Left lobe of liver (tissue), 2 donors: ENCODE measurements at places on chromosomes 1 and 21. TPM values are rescaled to one million over a fixed set of nuclear protein-coding genes. Genes with fewer than 3 reads are reported as not detected.
A peak's percentile ranks its signal among the peaks of the same experiment; 100 is the strongest.

GRCh38 chr1:1545946-1546737 lies 5.7 kb upstream of the TMEM240 start:
- DNase-seq: no peak

DNA sequence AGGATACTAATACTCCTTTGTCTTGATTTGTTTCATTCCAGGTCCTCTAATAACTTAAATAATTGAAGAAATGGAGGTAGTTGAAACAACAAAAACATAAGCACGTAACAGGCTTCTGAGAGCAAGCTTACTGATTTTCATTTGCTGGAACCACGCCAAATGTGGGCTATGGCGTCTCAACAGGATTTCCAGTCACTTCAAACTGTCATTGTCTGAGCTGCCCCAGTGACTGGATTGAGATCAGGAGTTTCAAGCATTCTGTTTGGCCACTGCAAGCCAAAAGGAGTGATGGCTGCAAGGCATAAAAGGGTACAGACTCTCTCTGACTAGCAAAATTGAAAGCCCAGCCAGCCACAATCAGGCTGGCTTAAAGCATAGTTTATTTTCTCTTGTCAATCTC lies 289.9 kb downstream of the DPYD start:
- no peak for DNase-seq

GRCh38 chr1:15246960-15247614 lies at the start of gene FHAD1:
Gene FHAD1, plus strand, starts transcription at chr1:15247223. Its CDS starts 4,562 bp downstream, at chr1:15251785.
- no peak for DNase-seq

DNA sequence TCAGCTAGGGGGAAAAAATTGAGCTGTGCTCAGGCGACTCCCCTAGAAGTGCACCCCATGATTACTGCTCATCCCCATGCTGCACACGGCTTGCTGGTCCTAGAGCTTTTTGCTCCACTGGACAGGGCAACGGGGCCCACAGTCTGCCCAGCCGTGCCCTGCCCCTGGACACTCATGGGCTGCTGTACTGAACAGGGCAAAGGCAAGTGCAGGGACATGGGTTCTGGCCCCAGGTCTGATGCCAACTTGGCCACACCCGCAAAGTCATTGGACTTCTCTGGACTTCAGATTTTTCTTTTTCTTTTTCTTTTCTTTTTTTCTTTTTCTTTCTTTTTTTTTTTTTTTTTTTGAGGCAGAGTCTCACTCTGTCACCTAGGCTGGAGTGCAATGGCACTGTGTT lies 42.9 kb upstream of the TARBP1 start:
- DNase-seq: no peak

GRCh38 chr21:18759267-18759666 lies 355.7 kb upstream of the TMPRSS15 start:
- DNase-seq: no peak

KCNA3 gene
- total RNA-seq: 0.43 TPM

DNA sequence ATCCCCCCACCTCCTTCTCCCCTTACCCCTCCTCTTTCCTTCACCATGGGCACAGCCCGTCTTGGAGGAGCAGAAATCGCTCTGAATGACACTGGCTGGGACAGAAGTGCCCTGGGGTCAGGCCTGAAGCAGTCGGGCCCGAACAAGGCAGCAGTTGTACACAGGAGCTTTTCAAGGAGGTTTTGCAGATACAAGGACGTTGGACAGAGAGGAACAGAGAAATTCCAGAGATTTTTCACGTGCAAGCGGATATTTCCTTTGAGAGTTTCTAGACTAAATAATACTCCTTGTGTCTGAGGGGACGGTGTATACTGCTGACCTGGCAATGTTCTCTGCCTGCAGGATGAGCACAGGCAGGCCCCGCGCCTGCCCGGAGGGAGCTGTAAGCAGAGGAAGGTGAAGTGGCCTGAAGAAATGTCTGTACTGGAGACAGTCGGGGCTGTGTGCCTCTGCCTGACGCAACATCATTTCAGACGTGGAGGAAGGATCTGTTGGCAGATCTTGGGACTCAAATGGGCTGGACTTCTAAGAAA lies 95.3 kb upstream of the SLC25A33 start:
- DNase-seq: no peak

CNR2 gene
- total RNA-seq: not detected

CDKN2C gene
- 2.2 TPM for total RNA-seq

OR2L8 gene
- total RNA-seq: not detected

PLA2G4A gene
- 0.63 TPM for total RNA-seq

GRCh38 chr1:186421446-186421845 lies 39.5 kb downstream of the PDC start:
- no peak for DNase-seq

DNA sequence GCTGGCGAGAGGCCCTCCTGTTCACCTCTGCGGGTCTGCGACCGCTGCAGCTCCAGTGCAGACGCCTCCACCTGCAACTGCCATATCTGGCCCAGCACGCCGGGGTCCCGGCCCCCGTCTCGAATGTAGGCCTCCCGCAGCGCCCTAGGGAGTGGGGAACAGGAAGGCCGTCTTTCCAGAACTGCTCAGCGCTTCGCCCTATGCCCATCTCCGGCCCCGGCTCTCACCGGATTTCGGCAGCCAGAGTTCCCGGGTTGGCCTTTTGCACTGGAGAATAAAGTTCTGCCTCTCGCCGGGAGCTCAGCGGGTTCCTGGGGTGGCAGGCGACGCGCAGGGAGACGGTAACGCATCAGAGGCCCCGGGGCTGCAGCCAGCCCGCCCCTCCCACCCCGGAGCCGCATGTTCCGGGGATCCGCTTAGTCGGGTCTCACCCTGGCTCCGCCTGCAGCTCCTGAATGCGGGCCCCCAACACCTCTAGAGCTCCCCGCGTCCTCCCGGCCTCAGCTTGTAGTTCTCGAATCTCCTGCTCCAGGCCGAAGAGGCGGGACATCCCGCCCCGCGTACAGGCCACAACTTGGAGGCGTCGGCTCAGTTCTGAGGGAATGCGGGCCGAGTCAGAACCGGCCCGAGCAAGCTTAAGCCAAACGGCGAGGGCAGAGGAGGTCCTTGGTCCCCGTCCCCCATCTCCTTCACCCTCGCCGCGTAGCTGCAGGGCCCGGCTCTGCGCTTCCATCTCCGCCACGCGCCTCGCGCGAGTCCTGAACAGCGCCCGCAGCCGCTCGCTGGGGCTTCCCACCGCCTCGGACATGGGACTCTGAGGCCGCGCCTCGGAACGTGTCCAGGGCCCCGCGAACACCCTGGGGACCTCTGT lies 1.1 kb downstream of the CCDC17 start:
- no peak for DNase-seq

DNA sequence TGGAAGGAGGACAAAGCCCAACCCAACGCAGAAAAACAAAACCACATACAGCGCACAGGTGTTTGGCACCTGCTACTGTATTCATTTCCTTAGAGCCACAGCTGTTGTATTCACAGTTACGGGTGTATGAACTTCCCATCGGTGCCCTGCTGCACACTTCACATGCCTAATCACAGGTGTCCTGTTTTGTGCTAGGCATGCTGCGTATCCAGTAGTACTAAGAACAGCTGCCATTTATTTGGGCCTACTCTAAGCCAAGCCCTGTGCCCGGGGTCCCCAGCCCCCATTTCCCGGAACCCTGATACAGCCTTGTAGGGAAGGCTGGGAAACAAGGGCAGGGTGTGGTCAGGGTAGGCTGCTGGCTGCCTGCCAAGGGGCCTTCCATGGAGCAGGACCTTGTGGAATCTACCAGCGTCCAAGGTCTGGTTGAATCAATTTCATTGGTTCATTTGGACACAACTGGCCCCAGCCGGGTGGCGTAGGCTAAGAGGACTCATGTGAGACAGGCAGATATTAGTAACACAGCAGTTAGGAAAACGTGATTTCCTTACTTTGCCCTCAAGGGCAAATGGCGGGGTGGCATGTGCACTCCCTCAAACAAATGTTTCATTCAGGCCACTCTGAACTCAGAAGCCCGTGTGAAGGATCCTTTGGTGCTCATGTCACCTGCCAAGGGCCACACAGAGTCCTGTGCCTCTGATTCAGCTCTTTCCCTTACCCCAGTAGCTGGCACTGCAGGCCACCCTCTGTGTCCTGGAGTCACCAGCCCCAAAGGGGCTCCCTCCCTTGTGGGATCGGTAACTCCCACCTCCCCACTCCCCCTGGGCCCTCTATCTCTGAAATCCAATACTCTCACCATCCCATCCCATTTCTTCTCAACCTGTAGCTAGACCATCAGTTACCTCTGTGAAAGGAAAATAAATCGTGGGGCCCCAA lies 986 bp upstream of the RNF186 start:
- peak; percentile 91 for DNase-seq

C1QC gene
- 76.0 TPM for total RNA-seq

- no peak for DNase-seq
Observed at GRCh38 chr1:112957133-112957812, 1.3 kb upstream of the SLC16A1 start.

- DNase-seq: no peak
Observed at GRCh38 chr1:208270651-208271141, 26.5 kb upstream of the PLXNA2 start.

GRCh38 chr1:228794173-228794572 lies 58.9 kb downstream of the RHOU start:
- no peak for DNase-seq

RASSF5 gene
- 13.1 TPM for total RNA-seq

EDEM3 gene
- total RNA-seq: 27.0 TPM

DNA sequence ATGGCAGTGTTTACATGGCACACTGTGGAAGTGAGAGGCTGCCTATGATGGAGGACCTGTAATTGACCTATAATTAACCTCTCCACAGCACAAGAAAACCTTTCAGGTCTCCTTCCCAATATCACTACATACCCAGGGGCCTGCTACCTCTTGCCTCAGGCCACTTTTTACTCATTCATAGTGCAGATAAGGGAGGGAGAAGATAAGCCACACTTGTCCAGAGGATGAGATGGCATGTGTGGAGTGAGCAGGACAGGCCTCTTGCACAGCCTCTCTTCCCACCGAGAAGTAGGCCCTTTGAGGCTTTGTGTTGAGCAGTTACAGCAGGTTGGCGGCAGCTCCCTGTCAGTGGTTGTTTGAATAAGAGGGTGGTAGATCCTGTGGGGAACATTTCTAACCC lies 31.1 kb upstream of the IKBKE start:
- DNase-seq: no peak

DNA sequence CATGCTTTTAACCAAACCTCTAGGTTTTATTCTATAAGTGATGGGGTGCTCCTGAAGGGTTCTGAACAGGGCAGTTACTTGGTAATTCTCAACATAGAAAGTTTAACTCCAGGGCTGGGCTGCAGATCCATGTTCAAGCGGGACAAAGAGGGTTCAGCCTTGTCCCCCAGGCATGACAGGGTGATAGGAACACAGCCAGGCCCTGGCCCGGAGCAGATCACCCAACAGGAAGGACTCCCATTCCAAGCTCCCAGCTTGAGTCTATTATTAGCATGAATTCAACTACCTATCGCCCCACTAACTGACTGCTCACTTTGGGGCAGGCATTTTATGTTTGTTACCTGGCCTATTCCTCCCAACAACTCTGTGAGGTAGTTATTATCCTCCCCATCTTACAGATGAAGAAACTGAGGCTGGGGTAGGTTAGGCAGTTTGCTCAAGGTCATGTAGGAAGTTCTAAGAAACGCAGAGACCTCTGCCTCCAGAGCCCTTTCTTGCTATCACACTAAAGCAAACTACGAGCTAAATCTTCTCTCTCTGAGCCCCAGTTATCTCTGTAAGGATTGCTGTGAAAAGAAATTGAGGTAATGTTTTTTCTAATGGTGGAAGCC lies 14.5 kb downstream of the ASAP3 start:
- no peak for DNase-seq

DNA sequence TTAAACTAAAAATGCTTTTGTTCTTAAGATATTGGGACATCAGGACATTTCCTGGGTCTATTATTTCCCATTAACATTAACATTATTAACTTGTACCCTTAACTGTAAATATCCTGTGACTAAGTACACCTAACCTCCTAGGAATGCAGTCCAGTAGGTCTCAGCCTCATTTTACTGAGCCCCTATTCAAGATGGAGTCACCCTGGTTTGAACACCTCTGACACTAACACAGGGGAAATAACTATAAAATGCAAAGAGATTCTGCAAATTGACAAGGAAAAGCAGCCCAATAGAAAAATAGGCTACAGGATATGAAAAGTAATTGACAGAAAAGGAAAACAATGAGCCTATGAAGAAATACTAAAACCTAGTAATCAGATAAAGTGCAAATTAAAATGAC lies 11.6 kb upstream of the NCMAP start:
- DNase-seq: no peak

RPE65 gene
- total RNA-seq: not detected

ACTL8 gene
- not detected for total RNA-seq

- DNase-seq: no peak
Observed at GRCh38 chr1:19179597-19180264, 30.3 kb downstream of the UBR4 start.

GRCh38 chr1:1061682-1062345 lies 12.3 kb downstream of the RNF223 start:
- no peak for DNase-seq

- DNase-seq: no peak
Observed at GRCh38 chr1:218219460-218219859, 65.6 kb upstream of the RRP15 start.

KRTAP10-10 gene
- not detected for total RNA-seq

GRCh38 chr1:180494370-180494769 lies 8.0 kb downstream of the ACBD6 start:
- no peak for DNase-seq

UTS2 gene
- not detected for total RNA-seq

DNA sequence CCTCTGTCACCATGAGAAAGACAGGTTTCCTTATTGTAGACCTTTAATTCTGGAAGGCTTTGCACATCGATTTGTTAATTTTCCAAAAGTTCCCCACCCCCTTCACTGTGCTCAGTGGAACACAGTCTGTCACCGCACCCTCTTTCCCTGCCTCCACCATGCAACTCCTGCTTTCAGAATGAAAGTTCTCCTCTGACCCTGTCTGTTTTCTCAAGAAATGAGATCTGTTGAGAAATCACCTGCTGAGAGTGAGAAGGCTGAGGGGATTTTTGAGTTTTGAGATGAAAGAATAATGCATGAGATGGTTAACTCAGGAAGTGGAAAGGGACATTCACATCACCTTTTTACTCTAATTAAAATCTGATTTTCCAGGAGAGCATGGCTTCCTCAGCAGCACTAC lies 99.6 kb downstream of the CYYR1 start:
- no peak for DNase-seq

GSTM4 gene
- total RNA-seq: 25.4 TPM

GRCh38 chr1:24849672-24850295 lies 80.3 kb downstream of the RUNX3 start:
- DNase-seq: no peak

S100A7A gene
- total RNA-seq: not detected

AKR7A3 gene
- 111 TPM for total RNA-seq

GRCh38 chr21:45825219-45825618 lies 156.4 kb upstream of the COL6A1 start:
- no peak for DNase-seq

PLEKHO1 gene
- 3.8 TPM for total RNA-seq

ZYG11A gene
- 0.40 TPM for total RNA-seq
